ENCODE measurements at places on chromosomes 4 and X.

DNA sequence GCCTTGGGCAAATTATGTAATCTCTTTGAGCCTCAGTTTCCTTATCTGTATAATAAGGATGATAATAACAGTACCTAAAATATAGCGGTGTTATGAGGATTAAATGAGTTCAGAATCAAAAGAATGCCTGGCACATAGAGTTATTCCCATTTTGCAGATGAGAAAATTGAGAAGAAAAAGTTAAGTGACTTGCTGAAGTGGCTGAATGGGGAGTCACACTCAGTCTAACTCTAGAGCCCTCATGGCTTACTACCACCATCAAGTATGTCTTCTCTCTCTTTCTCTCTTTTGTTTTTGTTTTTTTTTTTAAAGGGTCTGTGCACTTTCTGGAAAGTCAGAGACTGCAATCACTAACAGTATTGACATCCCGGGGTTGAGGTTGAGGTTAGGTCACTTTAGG, 615 bp downstream of the CACNA1F start:
- no peak overlapping the region for H3K27ac ChIP-seq
- DNase-seq = no peak
- H3K4me3 ChIP-seq = no peak overlapping the region
- H3K36me3 ChIP-seq = no peaks in the 10 kb centered on the region
- no peaks in the 10 kb centered on the region for H3K27me3 ChIP-seq

DNA sequence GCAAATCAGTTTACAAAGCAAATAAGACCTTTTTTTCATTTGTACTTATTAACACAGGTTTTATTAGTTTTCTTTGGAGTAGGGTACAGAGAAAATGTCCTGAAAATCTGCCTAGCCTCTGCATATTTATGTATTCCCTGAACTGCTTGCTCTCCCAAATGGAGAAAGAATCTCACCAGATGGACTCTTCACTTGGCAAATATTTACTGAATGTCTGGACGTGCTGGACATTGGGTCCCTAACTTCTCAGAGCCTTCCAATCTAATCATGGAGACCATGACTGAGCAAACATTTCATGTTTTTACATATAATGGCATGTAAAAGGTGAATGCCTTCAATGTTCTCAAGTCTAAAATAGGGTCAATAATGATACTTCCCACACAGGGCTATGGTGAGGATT, 126.0 kb downstream of the CHRDL1 start:
- H3K36me3 ChIP-seq = no peaks in the 10 kb centered on the region
- no peak for DNase-seq
- no peak overlapping the region for H3K27ac ChIP-seq
- H3K4me1 ChIP-seq = peaks cover 15% of the 10 kb centered on the region
- H3K27me3 ChIP-seq = no peaks in the 10 kb centered on the region

DNA sequence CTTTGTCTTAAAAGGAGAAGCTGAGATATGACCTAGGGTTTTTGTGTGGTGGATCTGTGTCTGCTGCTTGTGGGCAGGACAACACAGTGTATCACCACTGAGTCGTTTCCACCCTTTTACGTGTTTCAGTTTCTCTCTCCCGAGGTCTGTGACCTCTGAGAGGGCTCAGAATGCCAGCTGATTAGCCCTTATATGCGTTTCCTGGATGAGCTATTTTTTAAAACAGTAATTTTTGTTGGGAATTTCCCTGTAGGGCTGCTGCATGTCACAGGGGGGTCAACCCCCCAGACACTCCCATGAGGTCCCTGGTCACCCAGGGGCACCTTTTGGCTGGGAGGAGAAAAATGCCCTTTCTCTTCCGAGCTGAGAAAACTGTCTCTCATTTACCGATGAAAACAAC, 170.4 kb upstream of the CASK start:
- H3K4me1 ChIP-seq = peaks cover 29% of the 10 kb centered on the region
- no peaks in the 10 kb centered on the region for H3K36me3 ChIP-seq
- H3K4me3 ChIP-seq = no peak overlapping the region
- H3K27ac ChIP-seq = no peak overlapping the region
- no peaks in the 10 kb centered on the region for H3K27me3 ChIP-seq

- peak overlapping the region; percentile 77 for H3K4me3 ChIP-seq
- H3K36me3 ChIP-seq = no peaks in the 10 kb centered on the region
- peaks cover 46% of the 10 kb centered on the region for H3K27me3 ChIP-seq
- peak; percentile 61 for DNase-seq
Observed at GRCh38 chrX:20267931-20268701, 1.4 kb upstream of the RPS6KA3 start.

DNA sequence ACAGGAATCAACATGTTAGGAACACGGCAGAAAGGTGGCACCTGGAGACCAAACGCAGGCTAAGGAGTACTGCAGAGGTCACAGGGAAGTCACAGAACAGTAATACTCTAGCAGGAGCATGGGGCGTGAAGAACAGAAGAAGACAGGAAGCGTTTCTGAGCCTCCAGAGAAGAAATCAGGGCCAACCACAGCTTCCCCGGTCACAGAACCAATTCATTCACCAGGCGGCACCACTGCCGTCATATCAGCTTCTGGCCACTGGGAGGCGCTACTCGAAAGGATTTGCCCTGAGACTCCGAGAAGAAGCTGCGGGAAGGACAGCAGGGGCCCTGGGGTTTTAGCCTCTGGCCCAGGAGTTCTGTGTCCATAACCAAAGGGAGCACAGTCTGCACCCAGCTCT, 78.0 kb upstream of the DRD5 start:
- no peak overlapping the region for H3K27ac ChIP-seq
- H3K4me3 ChIP-seq = no peak overlapping the region
- no peaks in the 10 kb centered on the region for H3K27me3 ChIP-seq
- H3K36me3 ChIP-seq = no peaks in the 10 kb centered on the region
- no peaks in the 10 kb centered on the region for H3K4me1 ChIP-seq

- DNase-seq = no peak
- H3K4me3 ChIP-seq = no peak overlapping the region
- H3K27ac ChIP-seq = no peak overlapping the region
- no peaks in the 10 kb centered on the region for H3K36me3 ChIP-seq
- H3K27me3 ChIP-seq = no peaks in the 10 kb centered on the region
Observed at GRCh38 chr4:7169134-7169533, 23.2 kb upstream of the SORCS2 start.

DNA sequence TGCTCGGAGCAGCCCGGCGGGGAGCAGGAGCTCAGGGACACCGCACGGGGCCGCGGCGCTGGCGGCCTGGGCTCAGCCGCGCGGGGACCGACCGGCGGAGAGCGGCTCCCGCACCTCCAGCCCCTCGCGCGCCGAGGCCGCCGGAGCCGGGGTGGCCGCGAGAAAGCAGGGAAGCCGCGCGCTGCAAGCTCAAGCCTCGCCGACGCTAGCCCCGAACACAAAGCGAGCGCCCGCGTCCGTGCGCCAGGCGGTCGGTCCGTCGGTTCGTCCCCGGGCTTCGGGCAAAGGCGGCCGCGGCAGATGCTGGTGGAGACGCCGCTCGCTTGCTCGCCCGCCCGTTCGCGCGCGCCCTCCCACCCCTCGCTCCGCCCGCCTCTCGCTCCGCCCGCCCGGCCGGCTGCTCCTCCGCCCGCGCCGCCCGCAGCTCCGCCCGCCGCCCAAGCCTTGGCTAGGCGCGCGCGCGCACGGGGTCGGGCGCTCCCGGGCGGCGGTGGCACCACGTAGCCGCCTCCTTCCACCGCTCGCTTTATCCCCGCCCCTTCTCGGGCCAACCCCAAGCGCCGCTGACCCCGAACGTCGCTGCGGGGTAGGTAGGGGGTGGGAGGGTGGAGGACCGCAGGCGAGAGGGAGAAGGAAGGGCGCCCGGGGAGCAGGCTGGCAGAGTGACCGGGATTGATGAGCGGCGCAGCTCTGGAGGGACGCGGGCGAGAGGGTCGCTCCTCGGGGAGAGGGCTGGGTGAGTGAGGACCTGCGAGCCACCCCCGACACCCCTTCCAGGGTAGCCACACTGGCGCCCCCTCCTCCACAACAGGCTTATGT, at the start of gene TSPAN5:
Gene TSPAN5, minus strand, starts transcription at position 325 of the 819 bp plus-strand sequence.
- H3K4me1 ChIP-seq = peaks cover 51% of the 10 kb centered on the region
- peak within 1 kb of the TSS; percentile 46 for H3K27ac ChIP-seq
- H3K4me3 ChIP-seq = peak within 1 kb of the TSS; percentile 80
- H3K27me3 ChIP-seq = peaks cover 20% of the 10 kb centered on the region

DNA sequence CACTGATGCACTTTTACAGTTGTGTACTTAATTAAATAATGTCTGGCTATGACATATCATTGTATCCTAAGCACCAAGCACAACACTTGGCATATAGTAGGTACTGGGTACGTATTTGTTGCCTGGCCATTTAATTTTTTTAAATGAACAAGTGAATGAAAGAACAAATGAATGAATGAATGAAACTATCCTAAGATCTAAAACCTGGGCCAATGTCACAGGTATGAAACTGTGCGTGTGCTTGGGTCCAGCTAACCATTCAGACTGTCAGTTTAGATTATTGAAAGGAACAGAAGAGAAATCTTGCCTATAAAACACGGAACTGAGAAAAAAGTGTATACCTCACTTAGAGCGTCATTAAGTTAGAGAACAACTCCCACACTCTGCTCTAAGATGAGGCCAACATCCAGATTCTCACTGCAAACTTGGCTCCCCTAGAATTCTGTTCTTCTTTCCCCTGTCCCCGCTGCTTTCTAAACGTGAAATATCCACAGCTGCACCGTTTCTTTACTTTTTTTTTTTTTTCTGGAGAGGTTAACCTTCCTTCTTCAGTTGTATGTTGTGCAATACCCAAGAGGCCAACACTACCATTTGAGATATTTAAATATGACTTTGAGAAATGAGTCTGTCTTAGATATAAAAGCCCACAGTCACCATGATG, 17.3 kb upstream of the SEL1L3 start:
- no peaks in the 10 kb centered on the region for H3K27me3 ChIP-seq
- H3K36me3 ChIP-seq = no peaks in the 10 kb centered on the region
- H3K4me1 ChIP-seq = peaks cover 8% of the 10 kb centered on the region

DNA sequence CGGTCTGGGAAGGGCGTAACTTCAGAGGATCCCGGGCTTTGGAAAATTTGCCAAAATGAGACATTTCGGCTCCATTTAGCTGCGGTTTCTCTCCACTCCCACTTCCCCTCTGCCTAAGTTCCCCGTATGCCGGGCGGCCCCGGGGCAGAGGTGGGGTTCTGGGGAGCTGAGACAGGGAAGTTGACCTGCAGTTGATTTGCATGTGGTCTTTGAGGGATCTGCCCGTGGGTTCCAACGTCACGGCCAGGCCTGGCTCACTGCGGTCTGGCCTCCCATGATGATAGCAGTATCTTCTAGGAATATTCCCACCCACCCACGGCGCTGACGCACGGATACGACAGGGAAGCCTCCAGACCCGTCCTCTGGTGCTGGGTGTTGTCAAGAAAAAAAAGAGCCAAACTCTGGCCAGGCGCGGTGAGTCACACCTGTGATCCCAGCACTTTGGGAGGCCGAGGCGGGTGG, 27.3 kb upstream of the CRLF2 start:
- no peaks in the 10 kb centered on the region for H3K27me3 ChIP-seq
- no peaks in the 10 kb centered on the region for H3K4me1 ChIP-seq
- no peaks in the 10 kb centered on the region for H3K36me3 ChIP-seq
- no peak for DNase-seq
- H3K27ac ChIP-seq = no peak overlapping the region

GRCh38 chr4:110198435-110199416, at the start of gene ELOVL6:
TSS of gene ELOVL6 (minus strand) at chr4:110198615. CDS start at chr4:110198335, 280 bp downstream.
- peak within 1 kb of the TSS; percentile 82 for H3K4me3 ChIP-seq
- H3K36me3 ChIP-seq = no peaks in the 10 kb centered on the region
- peak within 1 kb of the TSS; percentile 92 for H3K27ac ChIP-seq
- H3K27me3 ChIP-seq = no peaks in the 10 kb centered on the region
- H3K4me1 ChIP-seq = peaks cover 40% of the 10 kb centered on the region

DNA sequence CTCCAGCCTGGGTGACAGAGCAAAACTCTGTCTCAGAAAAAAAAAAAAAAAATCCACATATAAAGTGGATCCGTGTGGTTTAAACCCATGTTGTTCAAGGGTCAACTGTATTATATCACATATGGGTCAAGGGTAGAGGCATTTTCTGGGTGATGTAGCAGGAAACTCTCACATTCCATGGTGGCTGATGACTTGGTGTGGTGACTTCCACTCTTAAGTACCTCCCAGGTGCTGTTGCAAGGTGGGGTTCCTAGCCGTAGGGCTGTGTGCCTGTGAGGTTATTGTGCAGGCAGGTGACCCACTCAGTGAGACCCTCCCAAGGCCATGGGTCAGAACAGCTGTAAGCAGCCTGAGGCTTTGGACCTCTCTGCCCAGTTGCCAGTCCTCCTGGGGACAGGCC, 17.0 kb downstream of the ELF4 start:
- H3K27me3 ChIP-seq = no peaks in the 10 kb centered on the region
- no peak overlapping the region for H3K4me3 ChIP-seq
- no peaks in the 10 kb centered on the region for H3K36me3 ChIP-seq
- no peak overlapping the region for H3K27ac ChIP-seq
- DNase-seq = no peak

DNA sequence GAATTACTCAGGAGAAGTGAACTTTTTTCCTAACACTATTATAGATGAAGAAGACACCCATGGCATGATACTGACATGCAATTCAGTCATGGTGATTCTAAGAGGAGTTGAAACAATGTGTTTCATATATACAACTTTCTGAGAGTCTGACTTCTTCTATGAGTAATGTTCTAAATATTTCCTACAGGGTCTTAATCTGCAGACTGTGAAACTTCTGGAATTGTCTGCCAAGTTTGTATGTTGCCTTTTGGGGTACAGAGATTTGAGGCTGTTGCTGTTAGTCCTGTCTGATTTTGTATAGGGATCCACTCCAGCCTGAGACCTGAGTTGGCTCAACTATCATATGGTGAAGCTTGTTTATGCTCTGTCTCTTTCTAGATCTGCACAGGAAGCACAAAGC, 160.6 kb upstream of the GATB start:
- no peaks in the 10 kb centered on the region for H3K27me3 ChIP-seq
- H3K27ac ChIP-seq = no peak overlapping the region
- H3K4me3 ChIP-seq = no peak overlapping the region
- no peak for DNase-seq

GRCh38 chr4:55398966-55399365, 3.2 kb downstream of the TMEM165 start:
- peaks cover 6% of the 10 kb centered on the region for H3K36me3 ChIP-seq
- H3K4me1 ChIP-seq = peaks cover 15% of the 10 kb centered on the region
- no peak overlapping the region for H3K27ac ChIP-seq
- DNase-seq = peak; percentile 20
- H3K4me3 ChIP-seq = peak overlapping the region; percentile 95
- peaks cover 10% of the 10 kb centered on the region for H3K27me3 ChIP-seq

DNA sequence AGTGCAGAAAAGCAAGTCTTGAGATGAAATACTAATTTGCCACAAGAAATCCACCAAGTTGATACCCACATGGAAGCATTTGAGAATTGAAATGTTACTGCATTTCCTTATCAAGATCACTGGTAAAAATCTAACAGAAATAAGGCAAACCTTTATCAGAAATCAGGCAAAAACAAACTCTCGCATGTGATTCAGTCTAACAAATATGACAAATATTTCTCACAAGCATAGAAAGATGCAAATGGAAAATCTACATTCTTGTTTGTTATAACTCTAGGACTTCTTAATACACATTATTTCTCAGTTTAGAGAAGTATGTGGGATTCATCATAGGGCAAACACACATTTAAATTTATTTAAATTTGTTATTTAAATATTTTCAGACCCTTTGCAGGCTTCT, 52.9 kb downstream of the TXK start:
- H3K27ac ChIP-seq = no peak overlapping the region
- no peaks in the 10 kb centered on the region for H3K36me3 ChIP-seq
- H3K4me1 ChIP-seq = no peaks in the 10 kb centered on the region
- no peak for DNase-seq

Measured in neural progenitor cell (in vitro differentiated cells).